ENCODE measurements at places on chromosomes 2 and 18. TPM values are rescaled to one million over a fixed set of nuclear protein-coding genes. Genes with fewer than 3 reads are reported as not detected.

GRCh38 chr18:60209042-60209441 is 163.5 kb downstream of the MC4R start:
- H3K27ac ChIP-seq, result no peak overlapping the region
- DNase-seq, result no peak
- no peaks in the 10 kb centered on the region for H3K4me1 ChIP-seq
- H3K4me3 ChIP-seq, result no peak overlapping the region
- H3K36me3 ChIP-seq, result no peaks in the 10 kb centered on the region

DNA sequence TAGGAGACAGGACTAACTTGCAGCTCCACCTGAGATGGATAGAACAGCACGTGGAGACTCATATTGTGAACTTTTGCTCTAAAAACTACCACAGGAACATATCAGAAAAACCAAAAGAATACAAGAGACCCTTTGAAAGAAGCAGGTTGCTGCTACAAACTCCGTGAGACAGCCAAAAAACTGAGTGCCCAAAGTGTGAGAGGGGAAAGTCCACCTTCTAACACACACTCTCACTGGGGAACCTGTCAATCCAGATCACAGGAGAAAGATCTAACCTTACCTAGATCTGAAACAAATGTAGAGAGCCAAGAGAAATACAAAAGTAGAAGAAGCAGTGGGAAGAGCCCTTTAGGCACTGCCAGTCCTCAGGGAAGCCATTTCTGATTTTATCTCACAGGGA is 46.3 kb upstream of the SPOPL start:
- H3K27me3 ChIP-seq, result no peaks in the 10 kb centered on the region
- H3K27ac ChIP-seq, result no peak overlapping the region
- H3K36me3 ChIP-seq, result no peaks in the 10 kb centered on the region
- H3K4me3 ChIP-seq, result no peak overlapping the region

DNA sequence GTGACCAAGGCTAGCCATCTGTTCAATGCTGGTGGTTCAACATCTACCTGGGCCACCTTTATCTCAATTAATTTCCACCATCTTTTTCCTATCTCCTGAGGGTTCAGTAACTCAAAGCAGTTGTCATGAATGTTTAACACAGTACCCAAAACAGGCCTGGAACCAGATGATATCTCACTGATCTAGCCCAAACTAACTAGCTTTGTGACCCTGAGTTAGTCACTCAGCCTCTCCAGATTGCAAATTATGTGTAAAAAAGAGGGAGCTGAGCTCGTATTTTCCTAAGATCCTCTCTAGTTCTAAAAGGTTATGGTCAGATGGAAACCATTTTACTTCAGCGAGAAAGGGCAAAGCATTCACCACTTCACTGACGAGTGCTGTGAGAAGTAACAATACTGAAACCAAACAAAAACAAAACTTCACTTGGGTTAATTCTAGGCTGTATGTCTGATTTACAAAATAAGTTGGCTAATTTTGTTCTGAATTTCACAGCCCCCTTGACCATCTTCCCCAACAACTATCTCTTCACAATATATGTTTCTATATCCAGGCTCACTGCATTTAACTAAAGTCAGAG is 14.8 kb downstream of the SPRED2 start:
- no peaks in the 10 kb centered on the region for H3K36me3 ChIP-seq
- H3K27ac ChIP-seq, result no peak overlapping the region
- peaks cover 43% of the 10 kb centered on the region for H3K4me1 ChIP-seq
- no peaks in the 10 kb centered on the region for H3K27me3 ChIP-seq
- DNase-seq, result no peak
- no peak overlapping the region for H3K4me3 ChIP-seq

GRCh38 chr2:222939979-222940378 is 79.1 kb downstream of the ACSL3 start:
- 0 out of 2 replicates have a peak overlapping the region, but pooled peaks have one; percentile 1 for H3K27ac ChIP-seq
- peaks cover 31% of the 10 kb centered on the region for H3K36me3 ChIP-seq
- H3K4me1 ChIP-seq, result peaks cover 50% of the 10 kb centered on the region
- no peak overlapping the region for H3K4me3 ChIP-seq
- no peak for DNase-seq
- no peaks in the 10 kb centered on the region for H3K27me3 ChIP-seq

DNA sequence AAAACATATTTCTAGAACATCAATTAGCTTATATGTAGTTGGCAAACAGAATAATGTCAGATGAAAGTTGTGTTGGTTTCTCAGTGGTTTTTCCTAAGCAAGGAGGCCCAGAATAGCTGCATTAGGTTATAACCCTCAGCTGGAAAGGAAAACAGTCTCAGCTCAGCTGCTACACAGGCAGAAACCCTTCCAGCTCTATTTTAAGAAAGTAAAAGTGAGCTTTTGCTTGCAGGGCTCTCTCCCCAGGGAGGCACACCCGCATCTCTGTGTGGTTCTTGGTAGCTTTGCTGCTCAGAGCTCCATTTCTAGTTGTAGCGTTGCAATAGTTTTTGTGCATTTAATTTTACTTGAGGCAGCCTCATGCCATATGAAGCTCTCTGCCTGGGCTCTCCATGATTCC is 54.6 kb downstream of the PIKFYVE start:
- H3K27me3 ChIP-seq, result no peaks in the 10 kb centered on the region
- H3K27ac ChIP-seq, result no peak overlapping the region
- no peaks in the 10 kb centered on the region for H3K4me1 ChIP-seq
- no peak for DNase-seq

DNA sequence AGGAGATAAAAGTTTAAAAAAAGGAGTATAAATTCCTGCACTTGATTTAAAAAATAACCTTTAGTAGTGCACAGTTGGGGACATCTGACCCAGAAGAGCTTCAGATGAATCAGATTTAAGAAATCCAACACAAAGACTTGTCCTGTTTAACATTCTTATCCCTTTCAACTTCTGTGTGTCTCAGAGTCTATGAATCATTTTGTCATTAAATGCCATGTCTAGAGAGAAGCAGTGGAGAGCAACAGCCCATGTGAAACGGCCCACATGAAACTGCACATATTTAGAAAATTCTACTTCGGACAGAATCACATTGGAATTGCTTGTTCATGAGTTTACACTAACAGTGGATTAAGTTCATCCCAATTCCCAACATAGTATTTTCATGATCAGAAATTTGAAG is 278.6 kb downstream of the SLC8A1 start:
- H3K36me3 ChIP-seq, result no peaks in the 10 kb centered on the region
- no peaks in the 10 kb centered on the region for H3K4me1 ChIP-seq
- H3K27ac ChIP-seq, result no peak overlapping the region
- H3K27me3 ChIP-seq, result no peaks in the 10 kb centered on the region
- no peak overlapping the region for H3K4me3 ChIP-seq
- no peak for DNase-seq

DNA sequence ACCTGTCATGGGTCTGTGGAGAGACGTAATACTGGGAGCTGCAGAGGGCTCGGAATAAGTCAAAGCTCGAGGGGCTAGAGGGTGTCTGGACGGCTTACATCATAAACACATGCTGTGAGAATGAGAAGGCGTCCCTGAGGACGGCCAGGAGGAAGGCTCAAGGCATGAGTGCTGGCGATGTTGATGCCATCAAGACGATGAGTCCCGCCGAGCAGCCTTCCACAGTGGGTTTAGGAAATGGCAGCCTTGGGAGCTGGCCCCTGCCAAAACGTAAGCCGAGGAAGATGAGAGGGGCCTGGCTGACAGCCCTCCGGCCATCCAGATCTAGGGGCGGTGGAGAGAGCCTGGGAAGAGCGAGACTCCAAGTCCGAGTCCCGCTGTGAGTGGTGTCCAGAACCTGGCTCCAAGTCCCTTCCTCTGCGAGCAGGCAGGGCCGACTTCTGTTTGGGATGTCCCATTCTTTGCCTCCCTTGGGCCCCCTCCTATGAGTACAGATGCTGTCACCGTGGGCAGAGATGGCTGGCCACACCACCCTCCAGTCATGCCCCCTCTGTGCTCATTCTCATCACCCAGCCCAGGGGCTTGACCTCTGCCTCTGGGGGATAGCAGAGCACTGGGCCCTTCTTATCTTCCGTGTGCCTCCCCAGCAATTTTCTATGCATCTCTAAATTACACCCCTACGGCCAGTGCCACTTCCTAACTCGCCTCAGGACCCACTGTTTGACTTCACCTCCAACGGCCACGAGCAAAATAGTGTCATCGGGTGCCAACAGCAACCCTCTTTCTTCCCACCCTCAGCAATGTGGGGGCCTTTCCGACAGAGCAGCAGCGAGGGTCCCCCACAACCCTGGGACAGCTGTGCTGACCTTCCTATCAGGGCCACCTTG is 175.7 kb downstream of the FAM210A start:
- no peak overlapping the region for H3K27ac ChIP-seq
- no peaks in the 10 kb centered on the region for H3K4me1 ChIP-seq
- no peaks in the 10 kb centered on the region for H3K27me3 ChIP-seq
- no peak overlapping the region for H3K4me3 ChIP-seq

DNA sequence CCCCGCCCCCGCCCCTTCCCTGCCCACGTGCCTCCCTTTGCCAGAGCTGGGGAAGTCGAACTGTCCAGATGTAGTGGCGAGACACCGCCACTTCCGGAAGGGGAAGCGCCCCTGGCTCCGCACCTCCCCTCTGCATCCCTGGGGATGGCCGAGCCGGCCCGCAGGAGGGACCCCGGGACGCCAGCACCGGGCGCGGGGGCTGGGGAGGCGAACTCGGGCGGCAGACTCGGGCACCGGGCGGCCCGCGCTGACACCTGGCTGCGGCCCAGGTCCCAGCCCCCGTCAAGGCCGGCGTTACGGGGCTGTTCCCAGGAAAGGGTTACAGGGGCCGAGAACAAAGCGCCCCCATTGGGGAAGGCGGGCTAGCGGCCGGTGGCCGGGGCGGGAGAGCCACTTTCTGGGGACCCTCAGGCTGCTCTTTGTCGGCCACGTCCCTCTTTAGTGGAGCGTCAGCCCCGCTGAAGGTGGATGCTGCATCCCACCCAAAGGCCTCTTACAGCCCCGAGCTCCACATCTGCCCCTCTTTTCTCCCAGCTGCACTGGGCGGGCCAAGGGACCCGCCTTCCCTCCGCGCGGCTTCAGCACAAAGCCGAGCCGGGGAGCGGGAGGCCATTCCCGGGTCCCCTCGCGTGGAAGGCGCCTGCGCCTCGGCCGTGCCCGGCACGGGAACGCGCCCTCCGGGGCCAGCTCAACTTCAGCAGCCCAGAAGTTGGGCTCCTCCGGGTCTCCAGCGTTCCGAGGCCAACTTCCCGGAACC is 1.3 kb downstream of the SDC1 start:
- H3K27ac ChIP-seq, result peak overlapping the region; percentile 48
- H3K4me3 ChIP-seq, result peak overlapping the region; percentile 86
- peak; percentile 71 for DNase-seq
- no peaks in the 10 kb centered on the region for H3K27me3 ChIP-seq
- H3K36me3 ChIP-seq, result peaks cover 39% of the 10 kb centered on the region
- peaks cover 58% of the 10 kb centered on the region for H3K4me1 ChIP-seq

DNA sequence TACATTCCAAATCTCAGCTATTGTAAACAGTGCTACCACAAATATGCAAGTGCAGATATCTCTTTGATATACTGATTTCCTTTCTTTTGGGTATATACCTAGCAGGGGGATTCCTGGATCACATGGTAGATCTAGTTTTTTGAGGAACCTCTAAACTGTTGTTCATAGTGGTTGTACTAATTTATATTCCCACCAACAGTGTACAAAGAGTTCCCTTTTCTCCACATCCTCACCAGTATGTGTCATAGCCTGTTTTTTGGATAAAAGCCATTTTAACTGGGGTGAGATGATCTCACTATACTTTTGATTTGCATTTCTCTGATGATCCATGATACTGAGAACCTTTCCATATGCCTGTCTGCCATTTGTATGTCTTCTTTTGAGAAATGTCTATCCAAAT is 6.3 kb upstream of the CCNT2 start:
- H3K4me3 ChIP-seq, result no peak overlapping the region
- no peaks in the 10 kb centered on the region for H3K27me3 ChIP-seq
- H3K36me3 ChIP-seq, result no peaks in the 10 kb centered on the region
- H3K27ac ChIP-seq, result no peak overlapping the region

RSAD2 gene
- not detected for total RNA-seq

TXNDC9 gene
- total RNA-seq, result 107 TPM

CAPN14 gene
- not detected for total RNA-seq

ASTL gene
- not detected for total RNA-seq

HSPE1 gene
- total RNA-seq, result 328 TPM

ANKRD53 gene
- not detected for total RNA-seq

MYO5B gene
- 0.97 TPM for total RNA-seq
